Activated CD4-positive, alpha-beta T cell treated with anti-CD3 and anti-CD28 coated beads for 36 hours (primary cell): ENCODE measurements at places on chromosomes 7 and 10.
A peak's percentile ranks its signal among the peaks of the same experiment; 100 is the strongest.

DNA sequence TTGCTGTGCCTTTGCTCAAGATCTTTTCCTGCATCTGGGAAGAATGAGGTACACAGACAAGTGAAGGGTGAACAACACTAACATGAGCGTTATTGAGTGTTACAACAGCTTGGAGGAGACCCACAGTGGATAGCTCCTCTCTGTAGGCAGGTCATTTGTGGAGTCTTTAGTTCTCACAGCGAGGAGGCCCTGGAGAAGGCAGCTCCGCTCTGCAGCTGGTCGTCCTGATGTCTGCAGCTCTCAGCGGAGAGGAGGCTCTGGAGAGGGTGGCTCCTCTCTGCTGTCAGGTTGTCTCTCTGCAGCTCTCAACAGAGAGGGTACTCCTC lies 7.0 kb upstream of the DYNC2I1 start:
- no peak for DNase-seq

DNA sequence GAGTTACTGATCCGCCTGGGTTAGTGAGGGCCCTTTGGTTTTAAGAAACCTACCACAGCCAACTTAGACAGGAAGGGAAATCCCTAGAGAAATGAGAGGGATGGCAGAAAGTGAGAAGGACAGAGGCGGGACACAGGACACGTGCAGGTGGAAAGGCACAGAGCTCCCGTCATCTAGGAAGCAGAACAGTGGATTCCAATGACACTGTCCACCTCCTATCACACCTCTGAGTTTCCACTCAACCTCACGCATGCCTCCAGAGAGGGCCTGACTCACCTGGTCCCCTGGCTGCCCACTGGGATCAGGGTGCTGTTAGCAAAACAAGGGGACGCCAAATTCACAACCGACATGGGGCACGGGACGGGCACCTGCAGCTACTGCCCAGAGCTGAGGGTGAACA lies 26.3 kb downstream of the CPXM2 start:
- DNase-seq = no peak

- no peak for DNase-seq
These were observed 19.2 kb downstream of the ELFN1 start for GRCh38 chr7:1689311-1689710.

GRCh38 chr10:119348516-119349240 lies 141.3 kb downstream of the GRK5 start:
- DNase-seq = no peak

GRCh38 chr7:99000904-99001465 lies 122.7 kb downstream of the TRRAP start:
- DNase-seq = no peak

GRCh38 chr10:73925539-73925938 lies 14.6 kb downstream of the PLAU start:
- no peak for DNase-seq

- DNase-seq = no peak
These were observed 53.9 kb upstream of the HABP2 start for GRCh38 chr10:113498997-113499396.

- DNase-seq = peak; percentile 80
These were observed 10.4 kb downstream of the CHST3 start for GRCh38 chr10:71974489-71975021.

- DNase-seq = no peak
These were observed 80.8 kb downstream of the SEC23IP start for GRCh38 chr10:119973281-119973680.

- DNase-seq = no peak
These were observed 236.2 kb downstream of the DNAJB9 start for GRCh38 chr7:108805808-108806397.

GRCh38 chr7:26345202-26345601 lies 53.5 kb downstream of the SNX10 start:
- no peak for DNase-seq

- no peak for DNase-seq
These were observed 314.1 kb downstream of the THSD7A start for GRCh38 chr7:11517853-11518252.
